ENCODE measurements at places on chromosomes 1 and 21.

DNA sequence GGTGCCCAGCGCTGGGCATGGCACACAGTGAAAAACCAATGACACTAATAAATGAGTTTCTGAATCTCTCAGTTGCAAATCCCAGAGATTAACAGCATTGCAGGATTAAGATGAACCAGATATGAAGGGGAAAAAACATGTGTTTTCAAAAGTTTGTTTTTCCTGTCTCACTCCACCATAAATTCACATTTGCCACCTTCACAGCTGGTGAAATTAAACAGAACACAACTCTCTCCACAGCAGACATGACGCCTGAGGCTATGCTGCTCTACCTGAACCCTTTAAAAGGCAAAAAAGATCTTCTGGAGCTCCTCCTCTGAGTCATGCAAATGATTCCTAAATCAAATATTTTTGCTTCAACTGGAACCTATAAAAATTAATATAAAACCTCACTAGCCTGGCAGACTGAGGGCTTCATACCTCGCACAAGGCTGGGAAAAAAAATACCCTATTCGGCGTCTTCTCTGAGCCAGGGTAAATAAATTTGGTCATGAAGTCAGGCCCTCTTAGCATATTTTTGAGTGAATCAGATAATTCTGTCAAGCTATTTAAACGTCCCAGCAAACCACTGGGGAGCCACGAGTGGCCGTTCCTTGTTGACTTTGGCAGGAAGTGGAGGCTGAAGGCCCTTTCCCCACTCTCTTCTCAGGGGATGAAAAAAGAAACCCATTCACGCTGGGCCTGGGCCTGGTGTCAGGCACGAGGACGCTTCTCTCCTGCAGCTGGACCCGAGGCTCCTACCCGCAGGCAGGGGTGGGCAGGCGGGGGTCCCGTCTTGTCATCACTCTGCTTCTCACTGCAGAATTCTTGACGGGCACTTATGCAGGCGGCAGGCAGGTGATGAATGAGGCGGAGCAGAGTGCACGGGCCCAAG is 53.0 kb downstream of the DMRTB1 start:
- DNase-seq: no peak

DNA sequence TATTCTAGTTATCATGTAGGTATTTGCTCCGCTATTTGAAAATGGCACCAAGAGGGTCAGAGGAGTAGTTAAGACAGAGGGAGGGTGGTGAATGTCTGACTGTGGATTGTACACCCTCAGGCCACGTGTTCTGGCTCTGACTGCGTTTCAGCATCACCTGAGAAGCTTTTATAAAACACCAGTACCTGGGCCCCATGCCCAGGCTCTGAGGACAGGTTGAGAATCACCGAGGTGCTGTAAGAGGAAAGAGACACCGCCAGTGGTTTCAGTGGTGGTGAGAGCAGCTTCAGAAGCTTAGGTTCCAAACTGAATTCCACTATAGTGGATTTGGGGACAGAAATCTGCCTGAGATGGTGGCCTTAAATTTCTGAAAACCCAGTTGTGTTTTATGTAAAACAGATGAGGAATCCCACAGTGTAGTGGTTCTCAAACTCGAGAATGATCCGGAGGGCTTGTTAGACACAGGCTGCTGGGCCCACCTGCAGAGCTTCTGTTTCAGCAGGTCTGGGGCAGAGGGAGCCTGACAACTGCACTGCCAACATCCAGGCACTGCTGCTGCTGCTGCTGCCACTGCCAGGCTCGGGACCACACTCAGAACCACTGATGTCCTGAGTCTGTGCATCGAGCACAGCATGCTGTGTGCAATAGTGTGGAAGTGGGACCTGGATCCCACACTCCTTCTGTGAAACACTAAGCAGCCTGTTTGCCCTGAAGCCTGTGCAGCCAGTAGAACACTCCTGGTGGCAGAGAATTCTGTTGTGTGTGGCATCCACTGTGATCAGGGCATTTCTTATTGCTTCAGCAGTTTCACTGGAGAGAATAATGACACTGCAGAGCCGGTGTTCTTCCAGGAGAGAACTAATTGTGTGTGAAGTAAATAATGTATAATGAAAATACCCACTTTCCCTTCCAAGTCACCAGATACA is 98.7 kb downstream of the SUSD4 start:
- DNase-seq: no peak

- no peak for DNase-seq
Observed at GRCh38 chr1:169381162-169381561, 13.2 kb downstream of the BLZF1 start.

GRCh38 chr1:206915030-206915735 is 6.6 kb downstream of the FCMR start:
- DNase-seq: no peak

DNA sequence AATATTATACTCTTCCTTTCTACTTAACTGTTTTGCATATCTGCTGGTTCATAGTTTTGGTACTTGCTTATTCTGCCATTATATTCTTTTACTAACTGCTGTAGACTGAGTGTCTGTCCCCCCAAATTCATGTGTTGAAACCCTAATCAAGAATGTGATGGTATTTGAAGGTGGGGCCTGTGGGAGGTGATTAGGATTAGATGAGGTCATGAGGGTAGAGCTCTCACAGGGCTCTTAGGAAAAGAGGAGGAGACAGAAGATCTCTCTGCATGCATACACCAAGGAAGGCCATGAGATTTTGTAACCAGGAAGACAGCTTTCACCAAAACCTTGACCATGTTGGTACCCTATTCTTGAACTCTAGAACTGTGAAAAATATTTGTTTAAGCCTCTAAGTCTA is 354.1 kb upstream of the B3GALT2 start:
- DNase-seq: no peak

GRCh38 chr1:157219182-157219581 is 81.0 kb upstream of the ETV3 start:
- DNase-seq: no peak

DNA sequence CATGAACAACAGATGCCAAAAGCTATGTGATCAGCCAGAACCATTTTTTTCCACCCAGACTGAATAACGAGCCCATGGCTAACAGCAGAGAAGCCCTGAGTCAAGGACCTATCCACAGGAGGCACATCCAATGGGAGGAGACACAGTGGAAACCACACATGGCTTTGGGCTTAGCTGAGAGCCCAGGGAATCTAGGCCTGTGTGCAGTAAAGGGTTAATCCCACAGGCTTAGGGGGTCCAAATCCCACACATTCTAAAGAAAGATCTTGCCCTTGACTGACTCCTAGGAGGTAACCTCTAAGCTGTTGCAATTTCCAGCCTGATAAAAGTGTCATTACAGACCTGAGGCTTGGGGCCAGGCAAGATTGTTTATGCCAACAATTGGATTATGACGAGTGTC is 194.5 kb downstream of the DSCAM start:
- DNase-seq: no peak

GRCh38 chr1:7678491-7679158 is 92.5 kb upstream of the VAMP3 start:
- no peak for DNase-seq

GRCh38 chr1:59163268-59164092 is 133.4 kb upstream of the FGGY start:
- DNase-seq: no peak

DNA sequence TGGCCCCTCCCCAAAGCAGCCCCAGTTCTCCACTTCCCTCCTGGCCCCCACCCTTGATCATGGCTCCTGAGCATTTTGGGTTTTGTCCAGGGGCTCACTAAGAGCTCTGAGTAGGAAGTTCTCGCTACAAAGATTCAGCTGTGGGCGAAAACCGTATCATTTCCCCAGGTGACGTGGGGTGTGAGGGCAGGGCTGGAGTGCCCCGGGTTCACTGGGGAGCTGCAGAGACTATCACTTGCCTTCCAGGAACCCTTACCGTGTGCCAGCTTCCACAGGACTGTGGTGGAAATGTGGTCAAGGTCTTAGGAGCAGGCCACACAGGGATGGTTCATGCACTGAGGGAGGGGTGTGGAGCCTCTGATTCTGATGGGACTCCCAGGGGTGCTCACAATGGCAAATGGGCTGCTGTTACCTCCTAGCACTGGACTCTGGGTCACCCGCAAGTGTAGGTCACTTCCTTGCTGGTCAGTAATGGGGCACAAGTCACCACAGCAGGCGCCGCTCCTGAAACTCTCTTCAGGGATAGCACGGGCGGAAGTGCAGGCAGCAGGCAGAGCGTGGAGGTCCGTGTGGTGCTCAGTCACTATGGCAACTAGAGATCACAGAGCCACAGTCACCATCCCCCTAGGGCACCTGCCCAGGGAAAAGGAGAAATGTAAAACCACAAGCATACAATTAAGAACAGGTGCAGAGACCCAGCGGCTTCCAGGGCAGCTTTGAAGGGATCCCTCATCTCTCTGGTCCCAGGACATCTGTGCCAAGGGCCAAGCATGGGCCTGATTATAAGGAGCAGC is 35.4 kb downstream of the RSPH1 start:
- DNase-seq: no peak

DNA sequence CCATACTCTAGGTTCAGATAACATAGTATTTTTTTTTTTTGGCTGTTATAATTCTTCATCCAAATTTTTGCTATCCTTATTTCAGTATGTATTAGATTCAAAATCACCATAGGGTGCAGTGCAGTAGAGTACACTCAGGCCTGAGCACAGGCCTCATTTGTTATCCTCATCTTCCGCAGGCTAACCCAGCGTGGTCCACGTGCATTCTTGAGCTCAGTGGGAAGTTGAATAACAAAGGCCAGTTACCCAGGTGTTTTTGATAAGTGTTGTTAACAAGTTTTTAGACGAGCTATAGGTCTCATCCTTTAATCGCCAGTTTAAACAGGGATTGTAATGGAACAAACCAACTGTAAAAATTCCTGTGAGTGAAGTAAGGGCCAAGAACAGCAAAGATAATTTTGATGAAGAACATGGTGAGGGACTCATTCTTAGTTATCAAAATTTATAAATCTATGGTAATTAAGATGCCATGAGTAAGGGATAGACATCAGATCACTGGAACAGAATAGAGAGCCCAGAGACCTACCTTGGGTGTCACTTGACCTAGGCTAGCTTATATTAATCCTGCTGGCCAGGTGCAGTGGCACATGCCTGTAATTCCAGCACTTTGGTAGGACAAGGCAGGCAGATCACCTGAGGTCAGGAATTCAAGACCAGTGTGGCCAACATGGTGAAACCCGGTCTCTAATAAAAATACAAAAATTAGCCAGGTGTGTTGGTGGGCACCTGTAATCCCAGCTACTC is 22.0 kb downstream of the FLVCR1 start:
- DNase-seq: no peak

DNA sequence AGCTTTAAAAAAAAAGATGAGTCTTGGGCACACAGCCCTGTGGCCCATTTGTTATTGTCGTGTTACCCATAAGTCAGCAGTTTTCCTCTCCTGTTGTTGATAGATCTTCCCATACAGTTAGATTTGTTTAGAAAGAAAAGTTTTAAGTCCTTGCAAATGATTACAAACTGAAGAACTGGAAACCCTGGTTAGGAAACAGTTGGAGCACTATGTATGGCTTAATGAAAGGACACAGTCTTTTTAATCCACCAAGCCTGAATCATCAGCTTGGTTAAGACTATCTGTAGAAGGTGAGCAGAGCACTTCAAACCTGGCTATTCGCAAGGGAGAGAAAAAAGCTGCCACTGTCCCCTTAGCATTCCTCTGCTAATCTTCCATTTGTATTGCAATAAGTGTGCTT is 241.0 kb downstream of the DISC1 start:
- DNase-seq: no peak

GRCh38 chr1:37840711-37841110 is 18.7 kb downstream of the MTF1 start:
- DNase-seq: no peak

GRCh38 chr1:119632103-119632490 is 16.0 kb downstream of the ZNF697 start:
- DNase-seq: no peak

Measured in H54 (cell line).